ENCODE measurements at places on chromosomes 13 and 19.
A peak's percentile ranks its signal among the peaks of the same experiment; 100 is the strongest.

DNA sequence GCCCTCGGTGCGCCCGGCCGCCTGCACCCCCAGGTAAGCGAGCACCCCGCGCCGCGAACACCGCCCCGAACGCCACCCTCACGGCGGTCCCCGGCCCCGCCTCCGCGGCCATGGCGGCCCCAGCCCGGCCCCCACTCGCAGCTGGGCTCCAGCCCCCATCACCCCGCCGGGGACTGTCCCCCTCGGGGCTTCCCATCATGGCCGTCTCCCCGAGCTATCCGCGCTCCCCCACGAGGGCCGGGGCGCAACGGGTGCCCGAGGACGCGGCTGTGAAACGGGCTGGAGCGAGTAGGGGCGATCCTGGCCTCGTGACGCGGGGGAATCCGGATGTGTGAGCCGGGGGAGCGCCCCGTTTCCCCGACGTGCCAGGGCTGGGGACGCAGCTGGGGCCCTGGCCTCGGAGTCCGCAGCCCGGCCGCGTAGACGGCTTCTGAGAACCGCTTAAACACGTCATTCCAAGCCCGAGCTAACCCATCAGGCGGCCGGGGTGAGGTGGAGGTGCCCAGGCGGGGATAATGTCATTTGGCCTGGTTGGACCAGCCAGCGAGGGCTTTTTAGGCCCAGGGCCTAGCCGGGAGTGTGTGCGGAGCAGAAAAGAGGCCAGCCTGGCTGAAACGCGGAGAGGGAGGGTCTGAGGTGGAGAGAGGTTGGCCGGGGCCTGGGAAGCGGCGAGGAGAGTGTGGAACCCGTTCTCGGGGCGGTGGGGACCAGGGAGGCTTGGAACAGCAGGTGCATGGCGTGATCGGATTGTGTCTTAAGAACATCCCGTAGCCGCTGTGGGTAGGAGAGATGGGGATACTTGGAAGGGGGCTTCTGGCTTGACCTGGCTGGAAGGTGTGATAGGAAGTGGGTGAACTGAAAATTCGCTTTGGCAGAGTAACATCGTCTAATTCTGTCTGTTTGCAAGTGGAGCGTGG is 550 bp downstream of the CERS4 start:
- peak; percentile 58 for DNase-seq

DNA sequence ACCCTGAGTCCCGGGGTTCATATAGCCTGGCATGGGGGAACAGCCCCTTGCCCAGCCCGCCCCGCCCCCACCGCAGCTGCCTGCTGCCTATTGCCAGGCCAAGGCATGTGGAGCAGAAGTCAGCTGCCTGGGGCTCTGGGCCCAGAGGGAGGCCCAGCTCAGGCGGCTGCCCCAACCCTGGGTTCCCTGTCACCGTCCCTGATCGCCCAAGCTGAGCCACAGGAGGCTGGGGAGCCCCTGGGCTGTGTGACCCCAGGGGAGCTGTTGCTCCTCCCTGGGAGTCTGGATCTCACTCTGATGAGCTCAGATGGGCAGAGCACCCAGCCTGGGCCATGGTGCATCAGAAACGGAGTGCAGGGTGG is 1.4 kb downstream of the PLIN4 start:
- DNase-seq = no peak

GRCh38 chr19:28718909-28719308 is 494.0 kb downstream of the UQCRFS1 start:
- DNase-seq = no peak

- no peak for DNase-seq
Measured at GRCh38 chr19:57334191-57334590, 13.9 kb downstream of the ZNF543 start.

DNA sequence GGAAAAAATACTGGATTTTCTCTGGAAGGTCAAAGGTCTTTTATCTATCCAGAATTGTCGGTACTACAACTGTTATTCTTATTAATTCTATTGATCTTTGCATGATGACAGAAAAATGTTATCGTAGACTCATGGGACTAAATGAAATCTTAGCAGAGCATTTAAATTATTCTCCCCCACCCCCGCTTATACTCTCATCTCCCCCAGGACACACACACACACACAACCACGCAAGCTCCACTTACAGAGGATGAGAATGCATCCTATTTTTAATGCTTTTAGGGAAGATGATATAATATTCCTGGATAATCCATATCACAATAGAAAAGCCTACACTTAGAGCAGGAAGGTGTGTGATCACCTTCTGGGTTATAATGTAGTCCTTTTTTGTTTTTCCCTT is 91.9 kb upstream of the STARD13 start:
- no peak for DNase-seq

DNA sequence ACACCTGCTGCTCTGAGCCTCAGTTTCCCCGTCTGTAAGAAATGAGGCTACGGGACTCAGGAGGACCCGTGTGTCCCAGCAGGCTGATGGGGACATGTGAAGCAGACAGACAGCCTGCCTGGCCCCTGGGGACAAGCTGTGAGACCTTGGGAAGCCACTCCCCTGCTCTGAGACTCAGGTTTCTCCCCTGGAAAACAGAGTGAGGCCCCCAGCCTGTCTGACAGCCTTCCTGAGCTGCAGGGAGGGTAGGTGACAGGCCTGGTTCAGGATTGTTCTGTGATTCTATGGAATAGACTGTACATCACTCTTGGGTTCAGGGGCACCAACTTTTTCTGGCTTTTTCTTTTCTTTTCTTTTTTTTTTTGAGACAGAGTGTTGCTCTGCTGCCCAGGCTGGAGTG is 2.9 kb upstream of the NTF4 start:
- no peak for DNase-seq

DNA sequence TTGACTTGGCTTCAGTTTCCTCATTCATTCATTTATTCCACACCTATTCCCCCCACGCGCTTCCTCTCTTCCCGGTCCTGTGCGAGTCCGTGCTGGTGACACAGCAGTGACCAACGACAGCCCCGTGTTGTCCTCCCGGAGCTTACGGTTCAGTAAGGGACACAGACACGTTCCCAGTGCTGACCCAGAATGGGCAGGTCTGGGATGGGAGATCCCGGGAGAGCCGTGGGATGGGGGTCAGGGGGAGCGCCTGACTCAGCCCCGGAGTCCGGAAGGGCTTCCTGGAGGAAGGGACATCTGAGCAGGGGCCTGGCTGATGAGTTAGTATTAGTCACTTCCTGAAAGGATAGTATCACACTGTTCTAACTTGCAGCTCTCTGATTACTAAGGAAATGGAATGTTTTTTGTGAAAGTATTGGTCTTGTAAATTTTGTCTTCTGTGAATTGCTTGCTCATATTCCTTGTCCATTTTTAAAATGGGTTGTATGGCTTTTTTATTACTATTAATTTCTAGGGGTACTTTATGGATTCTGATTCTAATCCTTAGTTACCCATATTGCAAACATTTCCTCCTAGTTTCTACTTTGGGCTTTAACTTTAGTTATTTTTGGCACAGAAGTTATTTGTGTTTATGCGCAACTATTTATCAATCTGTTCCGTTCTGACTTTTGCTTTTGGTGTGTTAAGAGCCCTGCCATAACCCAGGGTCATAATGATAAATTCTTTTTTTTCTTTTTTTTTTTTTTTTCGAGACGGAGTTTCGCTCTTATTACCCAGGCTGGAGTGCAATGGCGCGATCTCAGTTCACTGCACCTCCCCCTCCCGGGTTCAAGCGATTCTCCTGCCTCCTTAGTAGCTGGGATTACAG is 708 bp upstream of the ERCC1 start:
- peak; percentile 52 for DNase-seq

DNA sequence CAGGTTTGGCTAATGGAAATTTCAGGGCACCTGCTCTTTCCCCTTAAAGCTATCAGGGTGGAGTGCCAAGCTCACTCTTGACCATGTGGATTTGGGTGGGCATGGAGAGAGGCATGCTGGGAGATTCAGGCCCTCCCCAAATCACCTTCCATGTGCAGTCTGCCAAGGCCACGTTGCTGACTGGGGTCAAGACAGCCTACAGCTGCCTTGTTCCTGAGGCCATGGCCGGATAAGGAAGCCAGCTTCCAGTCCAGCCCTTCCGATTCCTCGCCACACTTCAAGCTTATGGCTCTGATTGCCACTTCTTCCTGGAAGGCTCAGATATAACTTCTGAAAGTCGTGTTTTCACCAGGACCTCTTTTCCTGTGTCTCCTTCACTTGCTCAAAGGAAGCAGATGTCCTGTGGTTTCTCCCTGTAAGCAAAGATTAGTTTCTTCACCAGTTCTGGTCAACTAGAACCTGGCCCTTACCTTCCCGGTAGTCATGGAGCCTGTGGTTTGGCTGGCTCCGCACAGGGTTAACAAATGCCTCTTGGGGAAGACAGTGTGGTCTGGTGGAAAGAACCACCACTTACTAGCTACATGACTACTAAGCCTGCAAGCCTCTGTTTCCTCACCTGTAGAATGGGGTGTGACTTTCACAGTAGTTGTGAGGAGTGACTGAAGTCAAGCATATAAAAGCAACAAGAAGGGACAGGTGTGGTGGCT is 16.1 kb upstream of the TPT1 start:
- DNase-seq = no peak

GRCh38 chr13:81393721-81394120 is 1052.8 kb upstream of the SPRY2 start:
- DNase-seq = no peak

GRCh38 chr19:18762125-18763023 is 28.7 kb downstream of the COMP start:
- DNase-seq = no peak

- DNase-seq = no peak
Measured at GRCh38 chr19:46755077-46755852, 9.0 kb upstream of the STRN4 start.

- no peak for DNase-seq
Measured at GRCh38 chr19:32563761-32564160, 17.2 kb upstream of the PDCD5 start.

- DNase-seq = no peak
Measured at GRCh38 chr13:73715911-73716510, 418.2 kb downstream of the KLF12 start.

DNA sequence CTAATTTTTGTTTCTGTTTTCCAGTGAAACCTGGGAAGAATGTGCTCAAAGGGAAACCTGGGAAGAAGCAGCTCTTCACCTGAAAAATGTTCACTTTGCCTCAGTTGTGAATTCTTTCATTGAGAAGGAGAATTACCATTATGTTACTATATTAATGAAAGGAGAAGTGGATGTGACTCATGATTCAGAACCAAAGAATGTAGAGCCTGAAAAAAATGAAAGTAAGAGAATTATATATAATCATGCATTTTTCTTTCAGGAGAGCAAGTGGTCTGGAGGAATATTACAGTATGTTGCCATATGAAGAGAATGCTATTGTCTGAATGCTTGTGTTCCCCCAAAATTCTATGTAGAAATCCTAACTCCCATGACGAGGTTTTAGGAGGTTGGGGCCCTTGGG is 3.4 kb downstream of the NUDT15 start:
- DNase-seq = no peak

DNA sequence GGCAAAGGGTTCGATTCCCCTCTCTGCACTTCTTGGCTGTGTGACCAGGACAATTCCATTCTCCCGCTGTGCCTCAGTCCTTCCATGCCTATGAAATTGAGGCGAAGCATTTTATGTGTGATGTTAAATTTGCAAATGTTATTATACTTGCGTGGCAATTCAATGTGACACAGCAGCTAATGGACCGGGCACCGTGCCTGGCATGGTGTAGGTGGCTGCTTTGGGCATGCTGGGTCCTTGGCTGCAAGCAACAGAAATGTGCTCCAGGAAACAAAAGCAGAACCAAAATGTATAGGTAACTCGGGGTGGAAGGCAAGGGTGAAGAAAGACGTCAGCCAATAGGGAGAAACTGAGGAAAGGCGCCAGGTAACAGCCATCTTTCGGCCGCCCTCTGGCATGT is 37.1 kb downstream of the TINCR start:
- no peak for DNase-seq

DNA sequence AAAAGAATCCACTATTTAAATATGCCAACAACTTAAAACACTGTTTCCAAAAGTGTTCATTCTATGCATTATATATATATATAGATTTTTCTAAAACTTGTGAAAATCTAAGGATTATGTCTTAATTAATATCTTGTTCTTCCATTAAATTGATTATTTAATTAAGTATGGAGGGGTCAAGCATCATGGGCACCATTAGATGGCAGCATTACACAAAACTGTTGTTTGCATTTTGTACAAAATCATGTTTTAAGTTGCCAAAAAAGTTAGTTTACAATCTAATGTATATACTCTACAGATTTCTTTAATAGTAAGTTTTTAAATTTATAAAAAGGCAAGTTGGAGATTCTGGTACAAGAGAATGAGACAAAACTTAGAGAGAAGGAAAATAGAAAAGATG is 213.2 kb upstream of the EDNRB start:
- no peak for DNase-seq

- no peak for DNase-seq
Measured at GRCh38 chr19:13764821-13765394, 586 bp downstream of the MRI1 start.

DNA sequence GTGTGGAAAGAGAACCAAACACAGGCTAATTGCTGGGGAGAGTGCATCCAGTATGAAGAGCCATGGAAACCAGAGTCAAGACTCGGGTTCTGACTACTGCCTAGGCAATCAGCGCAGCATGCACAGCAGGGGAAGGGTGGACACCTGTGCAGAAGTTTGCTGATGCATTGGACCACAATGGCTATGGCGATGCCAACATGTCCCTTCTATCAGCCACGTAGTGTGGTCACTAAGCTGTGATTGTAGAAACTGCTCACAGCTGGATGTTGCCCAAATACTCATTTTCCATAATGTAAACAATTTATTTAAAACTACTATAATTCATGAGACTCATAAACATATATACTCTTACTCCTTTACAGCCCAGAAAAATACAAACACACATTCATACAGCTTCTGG is 1718.2 kb downstream of the EFNB2 start:
- DNase-seq = no peak

DNA sequence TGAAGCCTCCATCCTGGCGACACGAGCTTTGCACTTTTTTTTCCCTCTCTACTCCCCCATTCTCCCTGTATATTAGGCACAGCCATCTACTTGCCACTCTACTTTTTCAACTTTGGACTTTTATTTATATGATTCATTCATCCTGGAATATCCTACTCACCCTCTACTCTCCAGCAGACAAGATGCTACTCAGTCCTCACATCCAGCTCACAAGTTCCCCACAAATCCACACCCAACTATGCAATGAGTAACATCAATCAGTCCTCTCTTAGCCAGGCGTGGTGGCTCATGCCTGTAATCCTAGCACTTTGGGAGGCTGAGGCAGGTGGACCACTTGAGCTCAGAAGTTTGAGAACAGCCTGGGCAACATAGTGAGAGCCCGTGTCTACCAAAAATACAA is 23.9 kb upstream of the URAD start:
- DNase-seq = no peak

GRCh38 chr19:8204961-8205360 is 4.2 kb upstream of the CERS4 start:
- DNase-seq = no peak

GRCh38 chr13:28574617-28575142 is 79.8 kb upstream of the FLT1 start:
- DNase-seq = peak; percentile 13
